Left ventricle myocardium inferior (tissue), 1 donor: ENCODE measurements at places on chromosomes 6 and 20. TPM values are rescaled to one million over a fixed set of nuclear protein-coding genes. Genes with fewer than 3 reads are reported as not detected.

DNA sequence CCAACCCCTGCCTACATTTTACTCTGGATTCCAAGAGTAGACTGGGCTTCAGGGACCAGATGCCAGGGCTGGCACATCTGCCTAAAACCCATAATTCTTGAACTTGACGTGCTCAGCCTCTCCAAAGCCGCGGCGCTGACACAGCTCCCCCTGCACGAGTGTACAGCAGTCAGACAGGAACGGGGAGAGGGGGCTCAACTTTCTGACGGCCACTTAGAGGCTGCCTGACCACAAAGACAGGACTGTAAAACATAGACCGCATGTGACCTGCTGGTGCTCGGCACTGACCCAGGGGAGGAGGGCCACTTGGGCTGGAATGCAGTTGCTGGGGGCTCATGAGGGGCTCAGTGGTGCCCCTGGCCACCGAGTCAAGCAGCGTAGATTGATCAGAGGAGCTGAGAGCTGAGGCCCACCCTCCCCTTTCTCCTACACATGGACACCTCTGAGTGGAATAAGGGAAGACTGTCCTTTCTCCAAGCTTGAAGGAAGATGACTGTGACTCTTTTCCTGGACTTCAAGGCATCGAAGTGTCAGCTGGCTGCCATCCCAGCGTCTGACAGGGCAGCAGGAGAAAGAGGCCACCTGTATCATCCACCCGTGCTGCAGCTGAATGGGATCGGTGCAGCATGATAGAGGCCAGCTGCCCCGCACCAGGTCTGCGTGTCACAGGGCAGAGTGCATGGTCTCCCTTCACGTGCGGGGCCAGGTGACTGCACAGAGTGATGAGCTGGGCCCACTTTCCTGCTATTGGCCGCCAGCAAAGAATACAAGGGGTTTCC, 171.3 kb upstream of the AGPAT4 start:
- DNase-seq = no peak
- peaks cover 18% of the 10 kb centered on the region for H3K4me1 ChIP-seq
- no peak overlapping the region for H3K27ac ChIP-seq
- H3K4me3 ChIP-seq = no peak overlapping the region
- H3K27me3 ChIP-seq = no peaks in the 10 kb centered on the region

Gene GPR63
- 1.0 TPM for total RNA-seq

DNA sequence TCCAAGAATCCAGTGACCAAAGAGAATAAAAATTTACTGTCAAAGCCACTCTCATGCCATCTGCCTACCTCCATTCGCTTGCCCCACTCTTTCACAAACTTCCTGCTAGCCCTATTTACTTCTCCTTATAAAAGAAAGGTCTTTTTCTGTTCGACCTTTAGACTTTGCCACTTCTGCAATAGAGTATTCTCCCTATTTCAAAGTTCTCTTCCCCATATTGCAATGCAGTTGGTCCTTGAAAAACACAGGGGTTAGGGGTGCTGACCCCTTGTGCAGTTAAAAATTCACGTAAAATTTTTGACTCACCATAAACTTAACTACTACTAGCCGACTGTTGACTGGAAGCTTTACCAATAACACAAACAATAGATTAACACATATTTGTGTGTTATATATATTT, 15.0 kb downstream of the CCN2 start:
- DNase-seq = no peak
- no peaks in the 10 kb centered on the region for H3K4me1 ChIP-seq
- H3K27ac ChIP-seq = no peak overlapping the region
- no peaks in the 10 kb centered on the region for H3K36me3 ChIP-seq

- H3K4me1 ChIP-seq = no peaks in the 10 kb centered on the region
- no peaks in the 10 kb centered on the region for H3K36me3 ChIP-seq
- H3K27me3 ChIP-seq = no peaks in the 10 kb centered on the region
- DNase-seq = no peak
Measured at GRCh38 chr20:34663213-34663943, 13.5 kb downstream of the PIGU start.

GRCh38 chr6:170444056-170444591, 109.0 kb downstream of the PSMB1 start:
- DNase-seq = no peak
- H3K27me3 ChIP-seq = peaks cover 4% of the 10 kb centered on the region
- no peak overlapping the region for H3K27ac ChIP-seq
- peaks cover 9% of the 10 kb centered on the region for H3K4me1 ChIP-seq

GRCh38 chr20:9402141-9402540, 112.2 kb upstream of the LAMP5 start:
- peaks cover 11% of the 10 kb centered on the region for H3K4me1 ChIP-seq
- H3K4me3 ChIP-seq = no peak overlapping the region
- H3K36me3 ChIP-seq = peaks cover 45% of the 10 kb centered on the region
- DNase-seq = no peak
- H3K27me3 ChIP-seq = no peaks in the 10 kb centered on the region

Gene SPATA25
- 2.4 TPM for total RNA-seq

Gene METTL24
- total RNA-seq = 1.2 TPM

- no peaks in the 10 kb centered on the region for H3K4me1 ChIP-seq
- no peak for DNase-seq
- no peak overlapping the region for H3K4me3 ChIP-seq
- H3K36me3 ChIP-seq = no peaks in the 10 kb centered on the region
- no peak overlapping the region for H3K27ac ChIP-seq
Measured at GRCh38 chr20:14634665-14635064, 297.3 kb upstream of the FLRT3 start.

- H3K36me3 ChIP-seq = no peaks in the 10 kb centered on the region
- H3K27ac ChIP-seq = no peak overlapping the region
- H3K4me1 ChIP-seq = no peaks in the 10 kb centered on the region
- H3K4me3 ChIP-seq = no peak overlapping the region
- DNase-seq = no peak
Measured at GRCh38 chr20:24040896-24041459, 52.4 kb upstream of the GGTLC1 start.

GRCh38 chr6:13413900-13414555, 73.4 kb downstream of the GFOD1 start:
- H3K27me3 ChIP-seq = no peaks in the 10 kb centered on the region
- no peaks in the 10 kb centered on the region for H3K36me3 ChIP-seq
- H3K27ac ChIP-seq = peak overlapping the region; percentile 84
- DNase-seq = peak; percentile 59
- H3K4me3 ChIP-seq = no peak overlapping the region

DNA sequence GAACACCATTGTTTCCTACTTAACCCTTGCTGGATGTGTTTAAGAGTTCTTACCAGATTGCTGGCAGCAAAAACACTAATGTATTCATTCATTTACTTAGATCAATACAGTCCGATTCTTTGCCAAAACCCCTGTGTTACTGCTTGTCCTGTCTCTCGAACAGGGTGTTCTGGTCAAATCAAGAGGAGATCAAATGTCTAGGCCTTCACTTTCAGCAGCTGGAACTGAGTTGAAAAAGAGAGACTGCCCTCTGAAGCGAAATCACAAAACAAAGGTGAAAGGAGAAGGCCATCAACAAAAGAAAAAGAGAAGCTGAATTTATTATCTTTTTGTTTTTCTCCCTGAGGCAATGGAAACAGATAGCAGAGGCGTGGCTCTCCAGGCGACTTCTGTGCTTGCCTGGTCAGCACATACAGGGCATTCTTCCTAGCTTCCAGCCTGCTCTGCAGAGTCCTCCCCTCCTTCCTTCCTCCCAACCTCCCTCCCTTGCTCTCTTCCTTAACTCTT, 44.1 kb upstream of the GCM1 start:
- peaks cover 9% of the 10 kb centered on the region for H3K4me1 ChIP-seq
- H3K4me3 ChIP-seq = no peak overlapping the region
- H3K36me3 ChIP-seq = no peaks in the 10 kb centered on the region
- H3K27ac ChIP-seq = peak overlapping the region; percentile 38
- no peaks in the 10 kb centered on the region for H3K27me3 ChIP-seq
- no peak for DNase-seq

GRCh38 chr6:5335020-5335419, 73.7 kb downstream of the FARS2 start:
- peaks cover 26% of the 10 kb centered on the region for H3K4me1 ChIP-seq
- no peak overlapping the region for H3K27ac ChIP-seq
- H3K36me3 ChIP-seq = no peaks in the 10 kb centered on the region
- H3K4me3 ChIP-seq = no peak overlapping the region
- no peaks in the 10 kb centered on the region for H3K27me3 ChIP-seq
- DNase-seq = no peak

DNA sequence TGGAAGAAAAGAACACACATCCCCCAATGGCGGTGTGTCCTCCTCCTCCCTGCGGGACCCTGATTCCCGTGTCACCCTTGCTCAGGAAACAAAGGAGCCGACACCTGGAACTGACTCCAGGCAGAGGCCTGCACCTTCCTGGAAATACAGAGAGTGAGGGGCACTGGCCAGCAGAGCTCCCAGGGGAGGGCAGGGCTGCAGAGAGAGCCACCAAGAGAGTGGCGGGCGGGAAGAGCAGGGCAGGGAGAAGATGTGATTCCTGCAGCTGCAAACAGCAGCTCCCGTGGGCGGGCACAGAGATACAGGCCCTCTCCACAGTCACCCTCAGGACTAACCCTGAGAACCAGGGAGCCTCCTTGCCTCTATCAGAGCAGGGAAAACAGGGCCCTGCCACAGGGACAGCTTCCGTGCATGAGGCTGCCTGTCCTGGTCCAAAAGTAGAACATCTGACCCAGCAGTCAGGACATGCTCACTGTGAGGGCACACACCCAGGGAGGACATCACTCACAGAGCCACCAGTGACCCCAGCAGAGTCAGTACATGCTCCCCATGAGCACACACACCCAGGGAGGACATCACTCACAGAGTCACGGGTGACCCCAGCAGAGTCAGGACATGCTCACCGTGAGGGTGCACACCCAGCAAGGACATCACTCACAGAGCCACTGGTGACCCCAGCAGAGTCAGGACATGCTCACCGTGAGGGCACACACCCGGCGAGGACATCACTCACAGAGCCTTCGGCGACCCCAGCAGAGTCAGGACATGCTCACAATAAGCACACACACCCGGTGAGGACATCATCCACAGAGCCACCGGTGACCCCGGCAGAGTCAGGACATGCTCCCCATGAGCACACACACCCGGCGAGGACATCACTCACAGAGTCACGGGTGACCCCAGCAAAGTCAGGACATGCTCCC, 193.1 kb downstream of the DLL1 start:
- H3K36me3 ChIP-seq = no peaks in the 10 kb centered on the region
- no peak for DNase-seq
- H3K27me3 ChIP-seq = no peaks in the 10 kb centered on the region
- H3K4me1 ChIP-seq = peaks cover 28% of the 10 kb centered on the region
- H3K4me3 ChIP-seq = no peak overlapping the region
